ENCODE measurements at places on chromosomes 4 and X.

- no peak for DNase-seq
These were observed 8.7 kb downstream of the EGF start for GRCh38 chr4:109921384-109921808.

GRCh38 chr4:130335417-130336194 lies 1239.7 kb downstream of the C4orf33 start:
- no peak for DNase-seq

- DNase-seq, result no peak
These were observed 6.0 kb downstream of the SMAD1 start for GRCh38 chr4:145487631-145488030.

GRCh38 chrX:153583433-153583832 lies 15.5 kb downstream of the CCNQ start:
- no peak for DNase-seq

DNA sequence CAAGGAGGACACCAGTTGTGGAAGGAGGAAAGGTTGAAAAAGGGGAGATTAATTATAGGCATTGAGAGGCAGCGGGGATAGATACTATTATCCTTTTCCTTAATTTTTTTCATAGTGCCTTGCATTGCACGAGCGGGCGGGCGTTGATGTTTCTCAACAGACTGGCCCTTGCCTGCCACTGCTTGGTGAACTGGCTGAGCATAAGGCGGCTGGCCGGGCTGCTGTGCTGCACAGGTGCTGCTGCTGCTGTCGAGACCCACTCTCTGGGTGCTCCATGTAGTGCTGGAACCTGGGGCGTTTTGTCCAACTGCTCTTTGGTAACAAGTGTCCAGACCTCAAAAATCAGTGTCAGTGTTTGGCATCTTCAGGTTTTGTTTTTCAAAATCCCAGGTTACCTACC lies 83.3 kb upstream of the PAQR3 start:
- no peak for DNase-seq

DNA sequence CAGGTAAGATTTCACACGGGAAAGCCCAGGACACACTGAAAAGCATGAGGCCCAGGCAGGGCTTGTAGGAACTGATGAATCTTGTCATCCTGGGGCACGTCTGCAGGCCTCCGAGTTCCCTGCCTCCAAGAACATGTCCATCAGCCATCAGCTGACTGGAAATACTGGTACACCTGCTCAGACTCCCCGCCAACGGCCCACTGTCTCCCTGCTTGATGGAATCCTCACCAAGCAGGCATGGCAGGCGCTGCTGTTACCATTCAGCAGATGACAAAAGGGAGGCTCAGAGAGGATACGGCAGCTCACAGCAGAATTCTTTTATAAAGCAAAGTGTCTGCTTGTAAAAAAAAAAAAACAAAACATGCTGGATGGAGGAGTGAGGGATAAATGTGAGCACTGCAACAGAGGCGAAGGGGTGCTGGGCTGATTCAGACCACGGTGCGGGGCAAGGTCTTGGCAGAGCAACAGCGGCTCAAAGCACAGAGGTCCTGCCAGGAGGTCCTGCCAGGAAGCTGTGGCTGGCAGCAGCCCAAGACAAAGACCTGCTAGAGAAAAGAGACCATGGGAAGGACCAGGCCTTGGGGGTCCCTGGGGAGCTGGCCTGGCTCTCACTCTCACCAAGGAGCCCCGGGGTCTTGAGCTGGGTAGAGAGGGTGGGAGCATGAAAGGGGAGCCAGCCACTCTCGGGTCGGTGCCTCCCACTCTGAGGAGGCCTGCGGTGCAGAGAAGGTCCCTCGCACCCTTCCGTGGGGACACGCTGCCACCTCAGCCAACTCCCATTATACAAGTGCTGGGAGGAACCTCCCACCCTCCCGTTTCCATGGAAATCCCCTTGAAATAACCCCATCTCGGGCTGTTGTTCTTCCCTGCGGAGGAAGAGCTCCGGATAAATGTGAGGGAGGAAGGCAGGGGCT lies 25.6 kb downstream of the PPP2R2C start:
- DNase-seq, result no peak

GRCh38 chr4:91064157-91064853 lies 937.1 kb downstream of the CCSER1 start:
- DNase-seq, result no peak

DNA sequence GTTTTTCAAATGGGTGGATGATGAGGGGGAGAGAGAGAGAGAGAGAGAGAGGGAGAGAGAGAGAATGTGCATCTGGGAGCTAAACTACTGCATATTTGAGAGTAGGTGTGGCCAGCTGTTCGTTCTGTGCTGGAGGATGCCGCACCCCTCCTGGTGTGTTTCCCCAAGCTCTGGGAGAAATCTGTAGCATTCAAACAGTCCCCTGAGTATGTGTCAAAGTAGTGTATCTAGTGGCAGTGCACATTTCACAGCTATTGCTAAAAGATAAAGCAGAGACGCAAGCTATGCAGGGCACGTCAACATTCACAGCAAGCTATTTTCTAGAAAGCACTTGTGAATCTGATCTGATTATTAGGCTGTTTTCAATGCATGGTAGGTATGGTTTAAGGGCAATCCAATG lies 83.5 kb upstream of the LIMCH1 start:
- no peak for DNase-seq

- DNase-seq, result no peak
These were observed 111.4 kb downstream of the MAD2L1 start for GRCh38 chr4:119955256-119955655.

- DNase-seq, result no peak
These were observed 483.5 kb downstream of the ACTRT1 start for GRCh38 chrX:127568691-127569090.

DNA sequence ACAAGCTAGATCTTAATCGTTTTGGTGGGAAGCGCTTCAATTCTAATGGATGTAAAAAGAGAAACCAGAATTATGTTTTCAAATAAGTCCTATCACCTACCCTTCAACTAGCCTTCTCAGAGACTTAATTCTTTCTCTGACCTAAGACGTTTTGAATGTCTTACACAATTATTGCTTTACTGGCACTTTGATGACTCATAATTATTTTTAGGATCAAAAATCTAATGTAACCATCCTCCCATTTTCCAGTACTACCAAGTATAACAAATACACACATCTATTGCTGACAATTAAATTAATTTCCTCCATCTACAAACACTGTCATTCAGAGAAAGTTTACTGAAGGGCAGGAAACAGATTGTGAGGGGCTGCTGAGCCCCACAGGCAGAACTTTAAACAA lies 108.6 kb downstream of the PPP3CA start:
- DNase-seq, result no peak

All from osteocyte (in vitro differentiated cells).